ENCODE measurements at places on chromosomes 7 and 10. TPM values are rescaled to one million over a fixed set of nuclear protein-coding genes. Genes with fewer than 3 reads are reported as not detected.

TWNK gene
- total RNA-seq: 2.8 TPM

KCP gene
- not detected for total RNA-seq

CPN1 gene
- not detected for total RNA-seq

TMEM130 gene
- 0.39 TPM for total RNA-seq

ARHGAP19 gene
- 8.8 TPM for total RNA-seq

CRYGN gene
- total RNA-seq: 0.14 TPM

HMX2 gene
- not detected for total RNA-seq

LIPF gene
- total RNA-seq: not detected

ETV1 gene
- total RNA-seq: not detected

EN2 gene
- not detected for total RNA-seq

UCN3 gene
- not detected for total RNA-seq

FOXI2 gene
- not detected for total RNA-seq

VWA2 gene
- total RNA-seq: not detected

RBM28 gene
- total RNA-seq: 10.1 TPM

AKR1E2 gene
- 30.4 TPM for total RNA-seq

HHEX gene
- 1.0 TPM for total RNA-seq

SKIDA1 gene
- total RNA-seq: 0.25 TPM

KCTD7 gene
- total RNA-seq: 15.2 TPM

SCIN gene
- not detected for total RNA-seq

C10orf71 gene
- not detected for total RNA-seq

CYTH3 gene
- total RNA-seq: 7.6 TPM

SEMA4G gene
- total RNA-seq: 1.6 TPM

ZWINT gene
- total RNA-seq: 1.1 TPM

SH2D4B gene
- 0.16 TPM for total RNA-seq

GJD4 gene
- total RNA-seq: not detected

MRC1 gene
- total RNA-seq: 0.08 TPM

PKD2L1 gene
- total RNA-seq: not detected

HELLS gene
- 10.3 TPM for total RNA-seq

MMD2 gene
- total RNA-seq: not detected

WEE2 gene
- 0.08 TPM for total RNA-seq

FAM241B gene
- 14.1 TPM for total RNA-seq

JMJD1C gene
- 389 TPM for total RNA-seq

NPC1L1 gene
- total RNA-seq: 0.08 TPM

ORC5 gene
- 7.7 TPM for total RNA-seq

ABCC2 gene
- 3.0 TPM for total RNA-seq

NAT16 gene
- total RNA-seq: not detected

ITPRID1 gene
- total RNA-seq: not detected

NUDT13 gene
- total RNA-seq: 0.67 TPM

NUTM2B gene
- 0.99 TPM for total RNA-seq

FAM25G gene
- total RNA-seq: not detected

CALY gene
- 3.9 TPM for total RNA-seq
